ENCODE measurements at places on chromosomes 4 and X.

DNA sequence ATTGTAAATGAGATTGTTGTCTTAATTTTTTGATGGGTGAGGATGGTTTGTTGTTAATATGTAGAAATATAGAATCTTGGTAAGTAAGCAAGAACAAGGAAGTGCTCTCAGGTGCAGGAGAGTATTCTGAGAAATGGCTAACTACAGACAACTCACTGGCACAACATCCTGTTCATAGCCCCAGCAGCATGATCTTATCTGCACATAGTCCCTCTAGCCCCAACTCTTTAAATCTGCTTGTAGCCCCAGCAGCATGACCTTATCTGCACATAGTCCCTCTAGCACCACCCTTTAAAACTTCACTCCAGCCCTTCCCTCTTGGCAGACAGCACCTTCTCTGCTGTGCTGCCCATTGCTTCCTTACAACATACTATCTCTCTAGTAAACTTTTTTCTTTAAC lies 1957.1 kb upstream of the ADGRL3 start:
- DNase-seq = no peak

GRCh38 chrX:69104756-69105434 lies 60.4 kb downstream of the PJA1 start:
- DNase-seq = no peak

GRCh38 chrX:40866893-40867292 lies 131.6 kb upstream of the MED14 start:
- DNase-seq = no peak

GRCh38 chrX:42096265-42096920 lies 173.0 kb upstream of the CASK start:
- DNase-seq = no peak

GRCh38 chr4:156497486-156497885 lies 474.1 kb downstream of the PDGFC start:
- DNase-seq = no peak

- DNase-seq = no peak
Observed at GRCh38 chr4:113821856-113822255, 60.3 kb upstream of the CAMK2D start.

- DNase-seq = no peak
Observed at GRCh38 chr4:62670514-62670913, 1470.4 kb downstream of the ADGRL3 start.

DNA sequence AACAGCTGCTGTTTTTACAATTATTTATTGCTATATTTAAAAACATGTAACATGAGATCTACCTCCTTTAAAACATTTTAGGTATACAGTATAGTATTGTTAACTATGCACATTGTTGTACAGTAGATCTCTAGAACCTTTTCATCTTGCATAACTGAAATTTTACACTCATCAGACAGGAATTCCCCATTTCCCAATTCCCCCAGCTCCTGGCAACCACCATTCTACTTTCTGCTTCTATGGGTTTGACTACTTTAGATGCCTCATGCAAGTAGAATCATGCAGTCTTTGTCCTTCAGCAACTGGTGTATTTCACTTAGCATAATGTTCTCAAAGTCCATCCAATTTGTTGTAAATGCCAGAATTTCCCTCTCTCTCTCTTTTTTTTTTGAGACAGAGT lies 9.7 kb upstream of the LSM6 start:
- DNase-seq = no peak

GRCh38 chrX:105458846-105459245 lies 238.4 kb upstream of the TEX13A start:
- DNase-seq = no peak

DNA sequence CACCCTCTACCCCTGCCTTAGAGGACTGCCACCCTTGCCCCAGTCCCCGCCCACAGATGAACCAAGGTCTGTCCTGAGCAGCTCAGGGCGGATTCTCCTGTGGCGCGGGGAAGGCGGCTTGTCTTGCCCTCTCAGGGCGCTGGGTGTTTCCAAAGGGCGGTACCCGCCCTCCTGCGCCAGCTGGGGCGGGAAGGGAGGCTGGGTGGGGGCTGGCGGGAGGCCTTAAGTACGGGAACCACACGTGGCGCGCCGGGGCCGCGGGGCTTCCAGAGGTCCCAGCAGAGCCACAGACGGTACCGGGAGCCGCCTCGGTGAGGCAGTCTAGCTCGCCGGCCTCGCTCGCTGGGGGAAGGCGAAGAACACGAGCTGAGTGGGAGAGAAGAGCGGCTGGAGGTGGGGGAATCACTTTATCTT lies 361.1 kb downstream of the MID1IP1 start:
- DNase-seq = peak; percentile 45

DNA sequence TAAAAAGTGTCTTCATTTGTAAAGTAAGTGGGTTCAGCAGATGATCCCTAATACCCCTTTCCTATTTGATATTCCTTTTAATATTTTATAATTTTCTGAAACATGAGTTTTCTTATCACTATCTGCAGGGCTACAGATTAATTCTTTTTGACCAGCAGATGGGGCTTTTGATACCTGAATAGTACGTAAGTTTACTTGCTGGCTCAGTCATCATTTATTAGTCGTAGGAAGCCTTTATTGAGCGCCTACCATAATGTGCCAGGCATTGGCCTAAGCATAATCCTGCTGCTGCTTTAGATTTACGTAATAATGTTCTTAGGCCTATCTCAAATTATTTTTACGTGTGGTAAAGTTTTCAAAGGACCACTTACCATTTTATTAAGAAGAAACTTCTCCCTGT lies 33.1 kb downstream of the OSTC start:
- DNase-seq = no peak

DNA sequence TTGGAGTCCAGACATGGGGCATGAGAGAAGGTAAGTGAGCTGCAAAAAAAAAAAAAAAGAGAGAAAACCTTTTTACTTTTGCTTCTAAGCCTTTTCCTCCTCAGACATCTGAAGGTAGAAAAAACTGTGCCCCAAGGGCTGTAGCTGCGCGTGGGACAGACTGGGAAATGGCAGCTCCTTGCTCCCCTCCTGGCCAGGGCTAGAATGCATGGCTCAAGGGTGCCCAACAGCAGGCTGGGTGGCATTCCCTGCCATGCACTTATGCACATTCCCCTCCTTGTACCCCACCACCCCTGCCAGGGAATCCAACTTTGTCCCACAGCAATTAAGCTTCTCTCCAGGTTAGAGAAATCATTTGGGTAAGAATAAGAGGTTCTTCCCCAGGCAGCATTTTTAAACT lies 421.2 kb downstream of the TRAM1L1 start:
- DNase-seq = no peak

DNA sequence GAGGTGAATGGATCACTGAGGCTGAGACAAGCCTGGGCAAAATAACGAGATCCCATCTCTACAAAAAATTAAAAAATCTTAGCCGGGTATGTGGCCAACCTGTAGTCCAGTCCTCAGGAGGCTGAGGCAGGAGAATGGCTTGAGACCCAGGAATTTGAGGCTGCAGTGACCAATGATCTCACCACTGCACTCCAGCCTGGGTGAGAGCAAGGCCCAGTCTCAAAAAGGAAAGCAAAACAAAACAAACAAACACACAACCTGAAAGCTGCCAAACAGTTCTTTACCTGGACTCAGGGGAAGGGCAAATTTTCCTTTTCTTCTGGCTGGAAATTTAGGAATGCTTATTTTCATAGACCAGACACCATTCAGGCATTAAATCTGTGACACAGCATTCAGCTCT lies 163.1 kb upstream of the FAT1 start:
- no peak for DNase-seq

DNA sequence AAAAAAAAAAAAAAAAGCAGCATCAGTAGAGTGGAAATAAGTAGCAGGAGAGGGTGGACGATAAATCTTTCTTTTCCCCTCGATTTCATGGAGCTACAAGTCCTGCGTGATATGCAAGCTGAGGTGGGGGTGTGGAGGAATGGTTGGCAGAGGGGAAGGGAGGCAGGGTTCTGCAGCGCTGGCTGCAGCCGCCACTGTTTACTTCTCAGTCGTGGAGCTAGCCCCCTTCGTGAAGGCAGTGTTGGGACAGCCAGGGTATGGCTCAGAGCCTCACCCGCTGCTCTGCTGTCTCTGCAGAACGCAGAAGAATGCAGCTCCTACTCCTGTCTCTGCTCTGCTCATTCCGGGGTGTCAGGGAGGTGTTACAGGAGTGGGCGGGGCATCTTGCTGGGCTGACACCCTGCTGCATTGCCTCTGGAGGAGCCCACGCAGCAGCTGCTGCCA lies 140.6 kb downstream of the GPM6A start:
- no peak for DNase-seq

DNA sequence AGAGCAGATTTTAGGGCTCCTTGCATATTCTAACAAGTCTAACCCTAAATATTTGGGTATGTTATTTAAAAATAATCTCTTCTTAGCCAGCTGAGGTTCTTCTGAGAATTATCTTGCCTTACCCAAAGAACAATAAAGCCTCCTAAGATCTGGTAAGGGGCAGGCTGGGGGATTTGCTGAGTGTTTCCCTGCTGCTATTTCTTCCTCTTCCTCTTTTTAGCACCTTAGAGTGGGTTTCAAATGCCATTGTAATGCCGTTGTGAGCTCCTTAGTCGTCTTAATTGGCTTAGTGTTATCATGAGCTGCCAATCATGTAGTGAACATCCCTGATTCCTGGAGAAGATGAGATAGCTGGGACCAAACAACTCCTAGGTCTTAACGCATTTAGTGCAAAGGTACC lies 15.4 kb downstream of the STOX2 start:
- no peak for DNase-seq

DNA sequence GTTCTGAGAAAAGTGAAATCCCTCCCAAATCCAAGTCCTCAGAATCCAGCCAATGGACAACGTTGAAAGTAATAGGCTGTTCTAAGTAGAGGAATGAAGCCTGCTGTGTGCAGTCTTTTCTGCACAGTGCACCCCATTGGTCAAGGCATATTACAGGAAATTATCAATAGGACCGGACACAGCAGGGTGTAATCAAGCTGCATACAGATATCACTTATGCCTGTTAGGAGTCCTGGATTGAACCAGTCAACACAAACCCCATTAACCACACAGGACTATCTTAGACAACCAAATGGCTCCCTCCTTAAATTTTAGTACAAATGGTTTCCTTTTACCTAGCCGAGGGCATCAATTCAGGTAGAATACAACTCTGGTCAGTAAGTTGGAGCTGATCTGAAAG lies 34.2 kb upstream of the MAGEA8 start:
- DNase-seq = no peak

- DNase-seq = no peak
Observed at GRCh38 chr4:3789587-3789986, 23.4 kb downstream of the ADRA2C start.

- DNase-seq = no peak
Observed at GRCh38 chrX:19616959-19617358, 101.7 kb upstream of the MAP3K15 start.

DNA sequence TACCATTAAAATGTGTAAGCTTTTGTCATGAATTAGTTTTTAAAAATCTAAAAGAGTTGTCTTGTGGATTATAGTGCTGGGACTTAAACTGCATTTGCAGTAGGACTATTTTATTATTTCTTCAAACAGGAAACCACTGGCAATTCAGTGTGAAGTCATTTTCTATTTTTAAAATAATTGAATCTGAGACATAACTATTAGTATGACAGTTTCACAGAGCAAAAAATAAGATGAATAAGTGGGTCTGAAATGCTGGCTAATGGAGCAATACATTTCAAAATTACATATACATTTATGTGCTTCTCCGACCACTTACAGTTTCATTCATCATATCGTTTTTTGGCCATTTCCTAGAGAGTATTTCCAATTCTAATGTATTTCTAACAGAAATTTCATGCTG lies 75.3 kb upstream of the RAPGEF2 start:
- no peak for DNase-seq
